CD8-positive, alpha-beta memory T cell (primary cell): ENCODE measurements at places on chromosomes 16 and 17.

DNA sequence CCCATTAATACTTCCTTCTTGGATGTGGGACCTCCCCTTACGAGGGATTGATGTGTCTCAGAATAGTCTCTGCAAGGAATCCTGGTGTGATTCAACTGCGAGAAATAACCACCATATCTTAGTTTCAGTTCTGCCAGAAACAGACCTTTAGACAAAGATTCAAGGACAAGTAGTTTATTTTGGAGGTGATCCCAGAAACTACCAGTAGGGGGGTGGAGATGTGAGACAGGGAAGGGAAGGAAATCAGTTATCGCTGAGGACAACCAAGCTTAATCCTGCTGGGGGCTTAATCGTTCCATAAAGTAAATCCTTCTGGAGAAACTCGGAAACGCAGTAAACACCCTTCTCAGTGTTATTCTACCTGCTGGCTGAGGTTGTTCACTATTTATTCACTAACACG is 5.0 kb upstream of the SDR42E1 start:
- DNase-seq = no peak

DNA sequence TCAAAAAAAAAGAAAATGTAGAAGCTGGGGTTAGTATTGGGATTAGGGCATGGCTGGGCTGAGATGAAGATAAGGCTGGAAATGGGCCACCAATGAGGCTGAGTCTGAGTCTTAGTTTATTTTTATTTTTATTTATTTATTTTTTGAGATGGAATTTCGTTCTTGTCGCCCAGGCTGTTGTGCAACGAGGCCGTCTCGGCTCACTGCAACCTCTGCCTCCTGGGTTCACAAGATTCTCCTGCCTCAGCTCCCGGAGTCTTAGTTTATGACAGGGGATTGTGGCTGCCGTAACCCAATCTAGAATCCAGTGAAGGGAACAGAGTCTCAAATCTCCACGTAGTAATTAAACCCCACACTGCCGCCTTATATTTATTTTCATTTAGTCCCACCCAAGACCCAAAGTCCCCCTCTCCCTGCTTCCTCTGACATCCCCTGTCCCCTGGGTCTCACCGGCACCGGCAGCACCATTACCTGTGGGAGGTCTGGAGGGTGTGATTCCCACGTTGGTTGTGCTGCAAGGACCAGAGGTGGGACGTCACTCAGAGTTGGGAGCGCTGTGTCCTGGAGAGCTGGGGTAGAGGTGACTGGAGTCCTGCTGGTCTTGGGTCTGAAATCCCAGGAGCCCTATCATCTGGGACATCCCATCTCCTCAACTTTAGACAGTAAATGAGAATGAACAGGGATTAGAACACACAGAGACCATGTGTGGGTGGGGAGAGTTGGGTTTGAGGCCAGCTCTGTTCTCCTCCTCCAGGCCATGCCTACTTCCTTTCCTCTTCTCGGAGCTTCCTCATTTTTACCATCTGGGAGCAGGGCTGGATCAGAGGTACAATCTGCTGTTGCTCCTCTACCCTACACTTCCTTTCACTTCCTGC is at the start of gene CLEC10A:
CLEC10A (minus strand) TSS at position 671 of the 875 bp plus-strand sequence. CDS start 1,439 bp downstream, outside the sequence.
- no peak for DNase-seq

DNA sequence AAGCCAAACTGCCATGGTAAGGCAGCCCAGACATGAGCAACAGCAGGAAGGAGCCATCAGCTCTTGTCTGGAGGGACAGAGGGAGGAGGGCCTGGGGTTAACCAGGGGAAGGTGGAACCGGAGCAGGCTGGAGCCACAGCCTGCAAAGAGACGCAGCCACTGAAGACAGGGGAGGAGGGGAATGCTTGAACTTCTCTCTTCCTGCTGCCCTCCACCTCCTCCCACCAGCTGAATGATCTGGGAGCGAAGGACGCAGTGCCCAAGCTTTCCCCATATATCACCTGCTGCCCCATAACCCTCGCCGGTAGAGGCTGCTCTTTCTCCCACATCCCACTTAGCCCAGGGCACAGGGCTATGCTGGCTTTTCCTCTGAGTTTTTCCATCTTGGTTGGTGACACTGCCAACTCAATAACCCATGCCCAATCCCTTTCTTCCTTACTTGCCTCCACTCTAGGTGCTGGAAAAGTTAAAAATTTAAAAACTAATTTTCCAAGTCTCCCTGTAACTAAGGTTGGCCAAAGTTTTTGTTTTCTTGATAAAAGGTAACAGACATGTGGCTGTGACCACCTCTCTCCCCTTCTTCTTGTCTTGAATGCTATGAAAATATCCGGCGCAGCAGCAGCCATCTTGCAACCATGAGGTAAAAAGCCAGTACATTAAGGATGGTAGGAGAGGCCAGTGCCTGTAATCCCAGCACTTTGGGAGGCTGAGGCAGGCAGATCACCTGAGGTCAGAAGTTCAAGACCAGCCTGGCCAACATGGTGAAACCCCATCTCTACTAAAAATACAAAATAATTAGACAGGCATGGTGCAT is 21.8 kb upstream of the CACNG4 start:
- no peak for DNase-seq

DNA sequence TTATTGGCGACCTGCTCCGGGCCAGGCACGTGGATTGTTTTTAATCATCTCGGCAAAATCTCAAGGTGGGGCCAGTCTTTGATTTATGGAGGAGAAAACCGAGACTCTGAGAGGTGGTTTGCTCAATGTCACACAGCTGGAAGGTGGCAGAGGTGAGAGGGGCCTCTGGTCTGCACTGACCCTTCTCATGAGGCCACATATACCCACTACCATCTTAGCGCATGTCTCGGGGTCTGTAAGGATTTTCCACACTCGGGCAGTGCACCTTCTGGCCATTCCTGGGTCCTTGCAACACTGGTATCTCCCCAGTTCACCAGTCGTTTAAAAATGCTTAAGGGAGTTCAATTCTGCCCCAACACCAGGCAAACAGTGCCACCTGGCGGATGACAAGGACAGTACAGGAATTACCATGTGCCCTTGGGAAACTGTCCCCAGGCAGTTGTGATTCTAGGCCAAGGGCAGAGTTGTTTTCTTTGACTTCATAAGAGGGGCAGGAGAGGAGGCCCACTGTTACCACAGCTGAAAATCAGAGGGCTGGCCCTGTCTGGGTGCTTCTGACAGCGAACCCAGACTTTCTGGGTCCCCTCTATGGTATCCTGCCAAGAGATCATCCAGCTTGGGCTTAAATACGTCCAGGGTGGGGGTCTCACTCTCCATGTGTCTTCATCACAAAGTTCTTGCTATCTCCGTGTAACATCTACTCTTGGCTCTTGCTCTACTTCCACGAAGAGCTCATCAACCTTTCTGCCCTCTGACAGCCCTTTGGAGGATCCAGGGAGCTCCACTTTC is 39.4 kb upstream of the RAI1 start:
- DNase-seq = peak; percentile 76

DNA sequence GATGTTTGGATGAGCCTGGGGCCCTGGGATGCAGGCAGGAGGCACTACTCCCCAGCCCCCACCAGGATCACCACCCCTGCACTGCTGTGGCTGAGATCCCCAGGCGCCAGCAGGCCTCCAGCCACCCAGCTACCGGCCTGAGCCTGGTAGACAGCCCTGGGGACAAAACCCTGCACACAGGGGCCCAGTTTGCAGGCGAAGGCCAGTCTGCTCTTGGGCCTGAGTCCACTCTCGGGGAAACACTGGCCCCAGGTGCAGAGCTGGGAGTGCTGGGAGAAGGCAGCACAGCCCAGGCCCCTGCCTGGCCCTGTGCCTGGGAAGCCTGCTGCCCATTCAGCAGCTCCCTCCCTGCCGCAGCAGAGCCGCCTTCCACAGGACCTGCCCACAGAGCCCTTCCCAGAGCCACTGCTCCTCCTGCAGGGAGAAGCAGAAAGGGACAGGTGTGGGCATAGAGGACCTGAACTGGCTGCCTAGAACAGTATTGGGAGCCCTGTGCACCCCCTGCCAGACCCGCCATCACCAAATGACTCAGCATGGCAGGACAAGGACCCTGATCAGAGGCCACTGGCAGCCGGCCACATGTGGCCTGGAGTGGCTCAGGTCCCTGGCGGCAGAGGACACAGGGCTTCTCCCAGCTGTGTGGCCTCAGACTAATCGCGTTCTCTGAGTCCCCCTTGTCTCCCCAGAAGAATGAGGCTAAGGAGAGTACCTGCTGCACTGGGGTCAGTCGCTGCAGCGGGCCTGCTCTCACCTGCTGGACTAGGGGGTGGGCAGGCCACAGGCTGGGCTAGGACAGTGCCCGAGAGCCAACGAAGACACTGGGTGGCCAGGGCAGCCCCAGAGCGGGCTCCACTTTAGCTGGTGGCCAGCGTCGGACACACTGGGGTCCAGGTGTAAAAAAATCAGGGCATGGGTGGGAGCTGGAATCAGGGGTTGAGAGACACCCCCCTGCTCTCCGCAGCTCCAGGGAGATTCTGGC is 10.7 kb downstream of the MSRB1 start:
- DNase-seq = no peak

DNA sequence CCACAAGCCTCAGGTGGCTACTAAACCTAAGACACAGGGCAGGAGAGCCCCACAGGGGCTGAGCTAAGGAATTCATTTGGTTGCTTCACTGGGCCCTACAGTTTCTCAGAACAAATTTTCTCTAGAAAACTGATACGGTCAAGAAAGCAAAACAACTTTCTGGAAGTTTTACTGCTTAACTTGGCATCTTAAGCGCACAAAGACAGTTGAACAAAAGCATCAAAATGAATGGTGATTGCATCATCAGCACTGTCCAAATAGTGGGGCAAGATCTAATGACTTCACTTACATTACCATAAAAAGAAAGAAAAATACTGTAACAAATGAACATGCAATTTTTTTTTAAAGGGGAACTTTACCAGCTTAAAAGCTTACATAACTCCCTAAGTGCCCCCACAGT is 47.6 kb downstream of the XPO6 start:
- DNase-seq = no peak

- no peak for DNase-seq
Observed at GRCh38 chr17:68560966-68561720, 40.0 kb downstream of the FAM20A start.

GRCh38 chr17:80793851-80794267 is 197.8 kb upstream of the CHMP6 start:
- DNase-seq = no peak

DNA sequence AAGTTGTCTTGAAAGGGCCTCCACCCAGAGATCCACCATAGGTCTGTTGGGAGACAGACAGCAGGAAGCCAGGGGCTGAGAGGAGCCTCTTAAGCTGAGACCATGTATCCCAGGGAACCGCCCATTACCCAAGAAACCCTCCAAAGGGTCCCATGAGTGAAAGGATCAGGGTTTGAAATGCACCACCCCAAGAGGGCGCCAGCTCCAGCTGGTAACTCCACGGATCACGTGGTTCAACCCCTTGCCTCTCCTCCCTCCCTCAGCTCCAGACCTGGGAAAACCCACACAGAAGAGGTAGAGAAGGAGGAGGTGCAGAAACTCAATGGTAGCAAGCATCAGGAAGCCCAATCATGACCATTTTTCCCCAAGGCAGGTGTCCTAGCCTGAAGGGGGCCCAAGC is 148.7 kb downstream of the AIPL1 start:
- no peak for DNase-seq

DNA sequence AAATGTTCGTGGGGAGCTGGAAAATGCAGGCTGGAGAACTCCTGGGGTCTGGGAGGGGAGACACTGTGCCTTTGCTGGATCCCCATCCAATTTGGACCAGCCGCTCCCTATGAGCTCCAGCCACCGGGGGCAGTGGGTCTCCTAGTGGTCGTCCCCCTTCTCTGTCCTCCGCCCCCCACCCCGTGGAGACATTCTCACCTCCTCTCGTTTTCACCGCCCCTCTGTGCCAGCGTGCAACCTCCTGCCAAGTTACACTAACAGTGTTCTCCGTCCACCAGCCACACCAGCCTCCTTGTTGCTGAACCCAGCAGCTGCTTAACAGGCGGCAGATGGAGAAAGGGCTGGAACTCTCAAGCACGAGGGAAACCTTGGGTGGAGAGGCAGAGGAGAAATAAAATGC is 67.4 kb upstream of the SOX9 start:
- no peak for DNase-seq

- DNase-seq = no peak
Observed at GRCh38 chr17:1953831-1954230, 71.3 kb downstream of the RTN4RL1 start.

GRCh38 chr16:86799367-86799766 is 221.0 kb downstream of the FOXL1 start:
- no peak for DNase-seq

DNA sequence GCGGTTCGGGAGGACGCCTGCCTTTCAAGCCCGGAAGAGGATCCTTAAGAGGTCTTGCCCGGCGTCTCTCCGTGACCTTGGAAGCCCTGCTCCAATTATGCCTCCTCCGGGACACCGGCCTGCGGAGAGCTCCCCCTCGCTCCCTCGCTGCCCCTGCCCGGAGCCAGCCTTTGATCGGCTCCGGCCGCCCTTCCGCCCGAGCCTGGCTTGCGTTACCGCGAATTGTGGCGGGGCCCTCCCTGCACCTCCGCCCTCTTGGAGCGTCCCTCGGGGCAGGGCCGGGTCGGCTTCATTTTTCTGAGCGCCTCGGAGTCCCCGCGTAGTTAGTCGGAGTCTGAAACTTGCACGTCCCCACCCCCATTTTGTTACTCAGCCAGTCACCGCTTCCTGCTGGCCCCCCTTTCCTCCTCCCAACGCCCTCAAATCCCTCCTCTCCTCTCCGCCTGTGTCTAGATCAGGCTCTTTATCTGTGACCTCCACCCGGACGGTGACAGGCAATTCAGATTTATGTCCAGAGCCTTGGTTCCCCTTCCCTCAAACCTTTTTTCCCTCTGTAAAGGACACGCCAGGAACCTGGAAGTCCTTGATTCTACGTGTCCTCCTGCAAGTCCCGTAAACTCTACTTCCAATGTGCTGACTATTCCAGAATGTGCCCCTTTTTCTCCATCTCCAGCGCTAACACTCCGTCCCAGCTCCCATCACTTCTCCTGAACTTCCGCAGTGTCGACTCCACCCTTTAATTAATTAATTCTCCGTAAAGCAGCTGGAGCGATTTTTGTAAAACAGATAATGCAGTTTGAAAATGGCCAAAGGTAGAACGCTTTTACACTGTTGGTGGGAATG is 569 bp upstream of the RABEP2 start:
- DNase-seq = peak; percentile 89

DNA sequence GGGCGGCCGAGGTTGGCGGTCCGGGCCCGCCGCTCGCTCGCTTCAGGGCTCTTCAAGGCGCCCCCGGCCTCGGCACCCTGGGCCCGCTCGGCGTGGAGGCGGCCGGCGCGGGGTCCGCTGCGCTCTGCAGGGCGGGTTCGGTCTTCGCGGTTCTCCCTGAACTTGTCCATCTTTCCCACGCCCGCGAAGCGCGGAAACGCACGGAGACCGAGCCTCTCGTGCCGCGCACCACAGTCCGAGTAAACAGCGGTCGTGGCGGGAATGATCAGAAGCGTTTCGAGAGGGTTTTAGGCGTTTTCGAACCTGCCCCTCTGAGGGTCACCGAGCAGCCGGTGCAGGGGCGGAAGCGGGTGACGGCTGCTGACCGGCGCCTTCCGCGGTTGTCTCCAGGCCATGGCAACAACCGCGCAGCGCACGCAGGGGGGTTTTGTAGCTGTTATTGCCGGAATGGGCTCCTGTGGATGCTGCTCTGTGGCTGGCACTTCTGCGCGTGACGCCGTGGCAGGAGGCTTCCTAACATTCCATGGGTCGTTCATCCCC is 414 bp downstream of the NARF start:
- peak; percentile 33 for DNase-seq
